Stimulated activated CD4-positive, alpha-beta T cell treated with anti-CD3 and anti-CD28 coated beads, Interleukin-15, amount 100 ng/mL, for 48 hours (primary cell): ENCODE measurements at places on chromosomes 6 and 20.

GRCh38 chr6:14464055-14464454 is 346.5 kb downstream of the CD83 start:
- DNase-seq = no peak

- DNase-seq = no peak
These were observed 4.6 kb downstream of the SDC4 start for GRCh38 chr20:45343532-45344167.

- DNase-seq = no peak
These were observed 84.7 kb downstream of the ASXL1 start for GRCh38 chr20:32442630-32443373.

DNA sequence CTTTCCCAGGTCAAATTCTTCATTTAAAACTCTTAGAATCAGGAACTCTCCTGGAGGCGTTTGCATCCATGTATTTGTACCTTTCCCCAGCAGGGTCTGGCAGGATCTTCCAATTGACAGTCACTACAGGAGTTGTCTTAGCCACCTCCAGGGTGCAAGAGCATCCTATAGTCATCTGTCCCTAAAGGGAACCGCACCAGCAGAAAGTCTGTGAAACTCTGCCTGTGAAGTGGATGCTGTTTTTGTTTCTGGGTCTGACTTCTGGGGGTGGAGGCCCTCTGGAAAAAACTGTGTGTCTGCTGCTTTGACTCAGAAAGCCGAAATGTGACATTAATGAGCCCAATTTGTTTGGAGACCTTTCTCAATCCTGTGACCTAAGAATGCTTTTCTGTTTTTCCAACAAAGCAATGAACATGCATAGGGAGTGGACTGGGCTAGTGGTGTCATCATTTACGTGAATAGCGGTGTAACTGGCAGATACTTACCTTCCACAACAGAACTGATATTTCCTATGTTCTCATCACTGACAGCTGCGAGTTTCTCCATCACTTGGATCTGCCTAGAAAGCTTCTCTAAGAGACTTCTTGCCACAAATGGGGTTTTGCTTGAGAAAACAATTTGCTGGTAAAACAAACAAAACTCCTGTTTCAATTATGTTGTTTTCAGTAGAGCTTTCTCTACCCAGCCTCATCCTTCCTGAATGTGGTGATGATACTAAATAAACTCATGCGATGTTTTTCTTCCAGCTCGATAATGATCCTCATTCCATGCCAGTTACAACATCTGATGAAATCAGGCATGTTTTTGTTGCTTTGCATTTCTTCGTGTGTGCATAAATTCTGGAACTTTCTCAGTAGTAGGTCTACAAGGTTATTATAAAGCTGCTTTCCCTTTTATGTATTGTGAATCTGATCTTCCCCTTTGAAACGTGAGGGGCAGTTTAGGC is 33.3 kb upstream of the ARMH2 start:
- no peak for DNase-seq
